ENCODE measurements at places on chromosomes 13 and 19.

DNA sequence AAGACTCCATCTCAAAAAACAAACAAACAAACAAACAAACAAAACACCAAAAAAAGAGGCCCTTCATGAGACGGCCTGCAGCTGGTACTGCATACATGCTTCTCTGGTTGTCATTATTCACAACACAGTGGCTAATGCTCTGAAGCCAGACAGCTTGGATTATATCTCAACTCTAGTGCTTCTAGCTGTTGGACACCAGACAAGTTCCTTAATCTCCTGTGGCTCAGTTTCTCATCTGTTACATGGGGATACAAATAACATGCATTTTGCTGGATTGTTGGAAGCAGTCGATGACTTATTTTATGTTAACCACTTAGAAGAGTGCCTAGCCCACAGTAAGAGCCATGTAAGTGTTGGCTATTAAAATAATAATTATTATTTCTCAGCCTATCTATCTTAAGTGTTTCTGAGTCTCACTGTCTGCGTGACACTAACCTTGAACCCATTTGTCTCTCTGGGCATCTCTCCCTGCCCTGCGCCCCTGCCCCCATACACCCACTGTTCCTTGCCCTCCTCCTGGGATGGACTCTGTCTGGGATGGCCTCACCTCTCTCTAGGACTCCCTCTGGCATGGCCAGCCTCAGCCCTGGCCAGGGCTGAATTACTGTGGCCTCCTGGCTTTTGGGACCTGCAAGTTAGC lies 3.1 kb upstream of the JUNB start:
- no peak for DNase-seq

DNA sequence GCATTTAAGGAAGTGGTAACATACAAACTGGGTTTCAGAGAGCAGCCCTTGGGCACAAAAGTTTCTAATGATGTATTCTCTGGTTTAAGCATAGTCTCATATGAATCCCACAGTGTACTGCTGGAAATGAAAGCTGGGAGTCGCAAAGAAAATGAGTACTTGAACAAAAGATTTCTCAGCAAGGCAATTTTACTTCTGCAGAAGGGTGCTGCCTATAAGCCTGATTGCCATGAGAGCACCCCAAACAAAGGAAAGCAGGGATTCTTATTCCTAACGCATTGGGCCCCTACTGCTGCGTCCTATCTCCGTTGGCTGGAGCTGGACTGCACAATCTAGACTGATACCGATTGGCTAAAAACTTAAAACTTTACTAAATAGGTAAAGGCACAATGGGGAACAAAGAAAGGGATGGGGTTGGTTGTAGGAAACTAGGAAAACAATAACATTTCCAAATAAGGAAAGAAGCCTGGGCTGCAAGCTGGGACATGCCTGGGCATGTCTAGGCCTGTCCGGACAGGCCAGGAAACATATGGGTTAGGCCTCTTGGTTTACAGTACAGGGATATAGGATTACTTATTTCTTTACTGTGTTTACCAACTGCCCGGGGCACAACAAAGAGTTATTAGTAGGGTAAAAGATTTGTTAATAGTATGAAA lies 27.4 kb upstream of the VN1R4 start:
- DNase-seq = no peak

DNA sequence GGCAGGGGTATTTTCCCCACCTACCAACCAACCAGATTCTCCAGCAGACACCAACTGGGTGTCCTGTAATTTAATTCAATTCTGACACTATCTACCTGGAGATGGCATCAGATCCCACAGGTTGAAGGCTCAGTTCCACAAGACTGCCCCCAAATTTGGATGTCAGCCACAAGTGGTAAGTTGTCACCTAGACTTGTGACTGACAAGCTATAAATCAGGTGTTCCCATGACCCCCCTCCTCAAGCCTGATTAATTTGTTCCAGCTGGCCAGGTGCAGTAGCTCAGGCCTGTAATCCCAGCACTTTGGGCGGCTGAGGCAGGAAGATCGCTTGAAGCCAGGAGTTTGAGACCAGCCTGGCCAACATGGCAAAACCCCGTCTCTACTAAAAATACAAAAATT lies 10.6 kb upstream of the HAUS5 start:
- no peak for DNase-seq

DNA sequence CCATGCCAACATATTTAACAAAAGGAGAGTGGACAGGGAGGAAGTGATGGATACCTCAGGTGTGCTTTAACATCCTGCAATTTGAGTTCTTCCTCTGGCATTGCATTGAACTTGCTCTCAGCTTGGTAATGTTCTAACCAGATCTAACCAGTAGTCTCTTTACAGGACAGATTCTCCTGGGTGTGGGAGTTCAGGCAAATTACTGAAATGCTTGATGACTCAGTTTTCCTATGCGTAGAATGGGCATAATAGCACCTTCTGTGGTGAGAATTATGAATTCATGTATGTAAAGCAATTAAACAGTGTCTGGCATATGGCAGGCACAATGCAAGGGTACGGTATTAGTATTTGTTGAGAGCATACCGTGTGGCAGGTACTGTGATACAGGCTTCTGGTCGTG lies 3.6 kb downstream of the AKAP11 start:
- DNase-seq = no peak

DNA sequence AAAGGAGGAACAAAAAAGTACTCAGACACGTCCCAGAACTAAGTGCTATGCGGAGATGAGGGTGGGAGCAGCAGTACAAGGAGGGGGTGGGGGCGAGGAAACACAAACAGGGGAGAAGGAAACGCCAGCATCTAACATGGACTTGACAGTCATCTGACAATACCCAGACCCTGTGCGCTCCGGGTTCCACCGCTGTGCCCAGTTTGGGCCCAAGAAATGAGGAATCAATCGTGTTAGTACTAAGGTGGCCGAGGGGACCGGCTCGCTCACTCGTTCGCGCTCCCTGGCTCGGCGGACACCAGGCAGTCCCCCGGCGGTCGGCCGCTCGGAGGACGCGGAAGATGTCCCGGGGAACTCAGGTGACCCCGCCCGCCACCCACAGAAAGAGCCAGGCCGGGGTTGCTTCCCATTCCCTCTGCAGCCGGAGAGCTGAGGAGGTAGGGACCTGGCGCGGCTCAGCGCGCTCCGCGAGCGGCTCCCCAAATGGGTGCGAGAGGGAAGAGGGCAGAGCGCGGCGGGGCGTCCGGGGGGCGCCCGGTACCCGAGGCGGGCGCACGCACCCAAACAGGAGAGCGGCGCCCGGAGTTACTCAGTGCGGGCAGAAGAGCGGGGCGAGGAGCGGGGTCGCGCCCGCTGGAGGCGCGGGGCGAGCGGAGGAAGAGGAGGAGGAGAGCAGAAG lies 616 bp downstream of the TSHZ3 start:
- DNase-seq = no peak

GRCh38 chr13:19266979-19267378 lies 85.4 kb upstream of the TUBA3C start:
- no peak for DNase-seq

DNA sequence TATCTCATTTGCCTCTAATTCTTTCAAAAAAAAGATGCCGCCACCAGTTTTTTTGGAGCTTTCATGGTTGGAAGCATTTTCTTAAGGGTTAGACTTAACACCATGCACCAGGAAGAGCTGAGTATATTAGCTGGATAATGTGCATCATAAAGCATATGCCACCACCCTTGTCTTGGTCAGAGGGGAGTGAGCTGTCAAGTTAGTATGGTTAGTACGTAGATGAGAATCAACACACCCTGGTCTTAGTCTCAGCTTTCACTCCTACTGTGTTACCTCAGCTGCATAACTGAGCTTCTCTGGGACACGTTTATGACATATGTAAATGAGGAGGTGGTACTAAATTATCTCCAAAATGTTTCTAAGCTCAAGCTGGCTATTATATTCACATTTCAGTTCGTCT lies 415.6 kb downstream of the DCT start:
- no peak for DNase-seq

All from GM12891 (cell line).